NCI-H187 (cell line): ENCODE measurements at places on chromosomes 11 and 22.

GRCh38 chr11:128151780-128152179 lies 435.6 kb downstream of the ETS1 start:
- DNase-seq = no peak

DNA sequence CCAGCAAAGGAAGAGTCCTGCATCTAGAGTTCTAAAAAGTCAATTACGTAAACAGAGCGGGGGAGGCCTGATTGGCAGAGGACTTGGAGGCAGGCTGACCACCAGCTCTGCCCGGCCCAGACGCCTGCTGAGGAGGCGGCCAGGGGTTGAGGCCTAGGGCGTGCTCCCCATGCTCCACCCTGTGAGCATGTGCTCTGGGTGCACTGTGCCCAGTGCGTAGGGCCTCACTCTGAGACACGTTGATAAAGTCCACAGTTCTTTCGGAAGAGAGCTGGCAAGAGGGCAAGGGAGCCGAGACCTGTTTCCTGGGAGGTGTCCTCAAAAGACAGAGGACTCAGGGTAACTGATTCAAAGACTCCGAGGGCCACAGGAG lies 25.2 kb downstream of the GRIK4 start:
- DNase-seq = no peak

- no peak for DNase-seq
These were observed 12.3 kb downstream of the IL17RA start for GRCh38 chr22:17097062-17097461.

GRCh38 chr11:126464796-126465195 lies 109.3 kb downstream of the ST3GAL4 start:
- DNase-seq = no peak

DNA sequence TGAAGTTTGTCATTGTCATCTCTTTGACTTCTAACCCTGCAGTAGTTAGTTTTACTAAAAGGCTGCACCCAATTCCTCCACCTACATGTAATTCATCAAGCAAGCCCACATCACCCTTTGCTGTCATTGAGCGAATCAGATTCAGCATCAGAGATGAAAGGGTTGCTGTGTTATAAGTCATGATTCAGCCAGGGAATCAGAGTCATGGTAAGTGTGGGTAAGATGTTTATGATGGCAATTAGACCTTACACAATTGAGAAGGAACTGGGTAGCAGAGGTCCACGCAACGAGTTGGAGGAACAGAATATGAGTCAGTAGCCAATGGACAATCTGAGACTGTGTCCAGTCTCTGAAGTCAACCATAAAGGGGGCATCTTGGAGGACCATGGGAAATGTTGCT lies 162.8 kb upstream of the SNX19 start:
- DNase-seq = no peak

GRCh38 chr11:5004424-5005274 lies 10.0 kb downstream of the OR51L1 start:
- DNase-seq = peak; percentile 20
